NCI-H2107 (cell line): ENCODE measurements at places on chromosomes 4 and X.

DNA sequence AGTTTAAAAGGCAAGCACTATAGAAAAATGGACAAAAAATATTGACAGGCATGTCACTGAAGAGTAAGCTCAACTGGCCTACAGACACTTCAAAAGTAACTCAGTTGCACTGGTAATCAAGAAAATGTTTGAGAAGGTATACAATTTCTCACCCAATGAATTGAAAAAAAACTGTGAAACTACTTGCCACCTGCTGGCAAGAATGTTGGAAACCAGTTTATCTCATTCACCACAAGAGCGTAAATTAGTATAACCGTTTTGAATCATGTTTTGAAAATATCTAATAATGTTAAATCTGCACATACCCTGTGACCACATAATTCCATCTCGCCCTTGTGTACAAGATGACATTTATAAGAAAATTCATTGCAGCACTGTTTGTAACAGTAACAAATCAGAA is 31.7 kb downstream of the TXK start:
- DNase-seq: no peak

GRCh38 chr4:121736735-121737351 is 28.1 kb downstream of the SMIM43 start:
- no peak for DNase-seq

- no peak for DNase-seq
Observed at GRCh38 chr4:139410312-139410711, 43.6 kb upstream of the RAB33B start.

GRCh38 chrX:9357518-9358114 is 107.2 kb upstream of the TBL1X start:
- DNase-seq: no peak

GRCh38 chr4:80138551-80139538 is 58.5 kb upstream of the PRDM8 start:
- no peak for DNase-seq

- no peak for DNase-seq
Observed at GRCh38 chr4:56326363-56326762, 60.9 kb downstream of the AASDH start.

GRCh38 chrX:42783451-42783850 is 5.5 kb upstream of the PPP1R2C start:
- DNase-seq: no peak

- no peak for DNase-seq
Observed at GRCh38 chrX:12686331-12686730, 104.9 kb upstream of the PRPS2 start.

- no peak for DNase-seq
Observed at GRCh38 chrX:57364145-57364544, 77.6 kb downstream of the FAAH2 start.

DNA sequence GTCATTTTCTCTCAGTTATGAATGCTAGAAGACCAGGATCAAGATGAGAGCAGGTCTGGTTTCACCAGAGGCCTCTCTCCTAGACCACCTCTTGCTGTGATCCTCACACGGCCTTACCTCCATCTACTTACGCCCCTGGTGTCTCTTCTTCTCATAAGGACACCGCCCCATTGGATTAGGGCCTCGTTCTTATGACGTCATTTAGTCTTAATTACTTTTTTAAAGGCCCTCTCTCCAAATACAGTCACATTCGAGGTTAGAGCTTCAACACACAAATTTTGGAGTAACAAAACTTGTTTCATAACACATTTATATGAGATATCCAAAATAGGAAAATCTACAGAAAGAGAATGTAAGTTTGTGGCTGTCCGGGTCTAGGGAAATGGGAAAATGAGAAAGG is 391.0 kb upstream of the PITX2 start:
- no peak for DNase-seq

GRCh38 chrX:24145303-24146186 is 4.0 kb upstream of the ZFX start:
- no peak for DNase-seq

GRCh38 chr4:24853142-24853541 is 57.8 kb downstream of the SOD3 start:
- no peak for DNase-seq

DNA sequence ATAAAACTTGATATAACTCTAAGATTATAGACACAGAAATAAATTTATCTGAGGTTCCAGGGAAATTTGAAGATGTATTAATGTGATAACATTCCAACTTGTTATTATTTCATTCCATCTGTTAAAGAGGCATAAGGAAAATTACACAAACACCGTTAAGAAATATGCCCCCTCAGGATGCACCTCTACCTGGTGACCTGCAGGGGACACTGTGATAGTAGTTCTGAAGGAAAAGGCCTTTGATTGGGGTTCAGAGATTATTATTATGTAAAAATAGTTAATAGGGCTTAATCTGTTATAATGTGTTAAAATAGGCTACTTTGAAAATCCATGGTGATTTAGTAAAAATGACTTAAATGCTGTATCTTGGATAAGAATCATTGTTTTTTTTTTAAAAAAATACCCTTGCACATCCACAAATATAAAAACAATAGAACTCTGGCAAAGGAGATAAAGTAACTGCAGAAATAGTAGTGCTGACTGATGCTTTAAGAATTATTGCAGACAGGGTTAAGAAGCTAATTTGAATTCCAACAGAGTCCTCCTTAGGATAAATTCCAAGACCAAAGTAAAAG is 6.1 kb upstream of the ABRAXAS1 start:
- DNase-seq: no peak

DNA sequence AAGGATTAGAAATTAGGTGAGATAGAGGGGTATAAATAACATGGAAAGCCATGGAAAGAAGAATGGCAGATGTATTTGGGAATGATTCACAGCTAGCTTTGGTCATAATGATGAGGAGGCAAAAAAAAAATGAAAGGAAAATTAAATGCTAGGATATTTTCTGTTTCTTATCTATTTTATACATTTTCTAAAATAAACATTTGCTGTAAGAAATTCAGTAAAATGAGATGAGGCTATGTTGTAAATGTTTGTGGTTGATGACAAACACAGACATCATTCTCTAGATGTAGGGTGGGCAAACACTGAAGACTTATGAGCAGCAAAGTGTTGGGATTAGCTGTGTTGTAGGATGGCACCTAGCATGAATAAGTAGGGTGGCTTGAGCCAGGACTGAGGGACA is 407.1 kb downstream of the IL15 start:
- no peak for DNase-seq

DNA sequence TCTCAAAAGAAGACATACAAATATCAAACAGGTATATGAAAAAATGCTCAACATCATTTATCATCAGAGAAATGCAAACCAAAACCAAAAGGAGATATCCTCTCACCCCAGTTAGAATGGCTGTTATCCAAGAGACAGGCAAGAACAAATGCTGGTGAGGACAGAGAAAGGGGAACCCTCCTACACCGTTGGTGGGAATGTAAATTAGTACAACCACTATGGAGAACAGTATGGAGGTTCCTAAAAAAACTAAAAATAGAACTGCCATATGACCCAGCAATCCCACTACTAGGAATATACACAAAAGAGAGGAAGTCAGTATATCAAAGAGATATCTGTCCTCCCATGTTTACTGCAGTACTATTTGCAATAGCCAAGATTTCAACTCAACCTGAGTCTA is 83.5 kb downstream of the CDS1 start:
- no peak for DNase-seq

GRCh38 chr4:154120006-154120676 is 331.3 kb upstream of the SFRP2 start:
- DNase-seq: no peak

DNA sequence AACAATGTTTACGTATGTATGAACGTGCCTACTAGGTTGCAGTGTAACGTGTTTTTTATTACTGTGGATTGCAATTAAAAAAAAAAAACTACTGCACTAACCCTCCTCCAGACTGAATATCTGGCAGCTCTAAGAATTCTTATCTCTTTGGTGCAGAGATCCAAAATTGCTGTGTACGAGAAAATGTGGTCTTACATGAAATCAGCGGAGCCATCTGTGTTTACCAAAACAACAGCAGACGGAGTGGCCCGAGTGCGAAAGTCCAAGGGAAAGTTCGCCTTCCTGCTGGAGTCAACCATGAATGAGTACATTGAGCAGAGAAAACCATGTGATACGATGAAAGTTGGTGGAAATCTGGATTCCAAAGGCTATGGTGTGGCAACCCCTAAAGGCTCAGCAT is 268.1 kb downstream of the THOC2 start:
- no peak for DNase-seq

DNA sequence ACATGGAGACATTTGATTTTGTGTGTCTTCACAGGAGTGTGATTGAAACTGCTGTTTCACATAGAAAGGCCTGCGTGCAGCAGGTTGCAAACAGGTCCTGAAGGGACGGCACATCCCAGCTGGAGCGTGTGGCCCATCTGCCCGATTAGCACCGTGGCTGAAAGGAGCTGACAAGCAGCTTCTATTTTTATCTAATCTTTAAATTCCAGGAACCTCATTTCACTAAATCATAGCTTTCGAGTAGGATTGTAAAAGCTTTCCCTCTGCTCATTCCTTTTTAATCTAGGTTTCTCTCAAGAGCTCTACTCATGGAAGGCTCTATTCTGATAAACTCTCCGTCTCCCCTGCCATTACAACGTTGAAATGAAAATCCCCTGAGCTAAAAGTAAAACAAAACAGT is 106.8 kb downstream of the FSTL5 start:
- no peak for DNase-seq

DNA sequence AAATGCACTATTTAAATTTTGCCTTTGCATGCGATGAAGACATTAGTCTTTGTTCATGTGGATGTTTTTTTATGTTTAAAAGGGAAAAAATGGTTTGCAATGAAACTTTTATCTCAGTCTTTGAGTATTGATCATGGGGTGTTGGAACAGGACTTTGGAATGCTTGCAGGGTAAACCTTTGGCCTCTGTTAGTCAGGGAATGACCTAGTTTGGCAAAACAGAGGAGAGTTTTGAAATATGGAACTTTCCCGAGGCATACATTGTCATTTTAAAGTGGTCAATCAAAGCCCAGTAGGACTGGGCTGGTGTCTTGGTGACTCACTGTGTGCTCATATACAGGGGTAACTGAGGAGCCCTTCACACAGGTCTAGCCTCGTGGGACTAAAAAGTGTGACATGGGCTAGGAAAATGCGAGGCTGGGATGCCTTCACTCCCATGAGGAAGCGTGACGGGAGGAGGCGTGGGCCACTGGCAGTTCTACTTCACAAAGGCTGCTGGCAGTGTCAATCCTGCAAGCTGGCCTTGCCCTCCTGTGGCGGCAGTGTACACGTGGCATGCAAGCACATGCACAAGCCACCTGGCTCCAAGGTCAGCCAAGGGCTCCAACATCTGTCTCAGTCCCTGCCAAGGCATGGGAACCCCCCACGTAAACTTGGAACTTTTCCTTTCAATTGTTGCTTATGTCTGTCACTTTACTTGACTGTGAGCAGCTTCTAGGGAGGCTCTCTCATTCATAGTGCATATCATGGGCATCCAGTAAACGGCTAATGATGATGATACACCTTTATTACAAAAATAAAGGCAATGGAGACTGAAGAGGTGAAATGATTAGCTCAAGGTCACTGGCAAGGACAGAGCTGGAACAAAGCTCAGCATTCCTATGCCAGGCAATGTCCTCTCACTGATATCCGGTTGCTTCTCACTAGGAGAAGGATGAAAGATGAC is 5.2 kb upstream of the F11 start:
- no peak for DNase-seq

- peak; percentile 2 for DNase-seq
Observed at GRCh38 chrX:34656842-34657725, at the start of gene TMEM47. Gene TMEM47 (minus strand): TSS chrX:34657285. CDS start chrX:34657029, 256 bp downstream.

DNA sequence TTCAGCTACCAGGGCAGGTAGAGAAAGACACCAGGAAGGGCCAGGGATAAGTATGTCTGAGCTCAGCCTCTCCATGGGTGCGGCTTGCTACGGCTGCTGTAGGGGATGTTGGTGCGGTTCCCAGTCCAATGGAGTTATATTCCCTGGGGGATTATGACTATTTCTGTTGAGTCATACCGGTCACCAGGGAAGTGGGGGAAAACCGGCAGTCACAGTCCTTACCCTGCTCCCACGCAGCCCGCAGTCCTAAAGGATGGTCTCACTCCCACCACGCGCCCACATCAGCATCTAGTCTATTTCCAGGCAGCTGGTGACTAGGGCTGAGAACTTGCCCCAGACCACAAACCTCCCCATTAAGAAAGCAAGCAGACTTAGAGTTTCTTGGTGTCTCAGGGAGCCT is 191.6 kb downstream of the VEGFC start:
- no peak for DNase-seq

- DNase-seq: no peak
Observed at GRCh38 chr4:1862055-1862911, 6.3 kb upstream of the LETM1 start.

DNA sequence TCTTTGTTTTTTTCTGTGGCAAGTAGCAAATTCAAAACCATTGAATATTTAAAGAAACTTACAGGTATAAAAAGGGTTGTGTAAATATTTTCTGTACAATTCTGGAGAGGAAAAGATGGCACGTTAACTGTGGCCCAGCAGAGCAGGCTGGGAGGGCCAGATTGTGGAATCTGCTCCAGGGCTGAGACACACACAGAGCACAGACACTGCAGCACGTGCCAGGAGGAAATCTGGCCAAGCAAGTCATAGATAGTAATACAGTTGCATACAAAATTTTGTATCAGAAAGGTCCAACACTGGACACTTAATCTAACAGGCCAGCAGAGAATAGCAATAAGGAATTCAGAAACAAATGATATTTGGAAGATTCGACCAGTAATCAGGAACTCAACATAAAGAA is 763.7 kb downstream of the PDHA2 start:
- no peak for DNase-seq

GRCh38 chr4:84497504-84498202 is 1.4 kb downstream of the NKX6-1 start:
- no peak for DNase-seq

GRCh38 chr4:95761426-95761825 is 78.5 kb upstream of the PDHA2 start:
- no peak for DNase-seq

DNA sequence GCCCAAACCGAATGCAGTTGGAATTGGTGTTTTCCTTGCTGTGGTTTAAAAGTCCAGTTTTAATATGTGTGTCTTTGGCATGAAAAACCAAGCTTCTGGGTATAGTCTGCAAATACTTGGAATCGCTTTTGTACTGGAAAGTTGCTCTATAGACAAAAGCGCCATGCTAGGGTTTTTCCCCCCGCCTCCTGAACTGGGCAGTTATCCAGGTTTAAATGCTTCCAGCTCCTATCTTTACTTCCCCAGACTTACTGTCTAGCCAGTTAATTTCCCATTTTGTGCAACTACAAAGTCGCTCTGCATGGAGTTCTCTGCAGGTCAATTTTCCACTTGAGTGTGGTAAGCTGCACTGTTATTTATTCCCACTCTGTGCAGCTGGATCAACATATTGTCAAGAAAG is 2.7 kb downstream of the RASL11B start:
- peak; percentile 57 for DNase-seq

GRCh38 chr4:120445186-120445585 is 378.5 kb upstream of the MAD2L1 start:
- DNase-seq: no peak
